ENCODE measurements at places on chromosomes 11 and 22.

DNA sequence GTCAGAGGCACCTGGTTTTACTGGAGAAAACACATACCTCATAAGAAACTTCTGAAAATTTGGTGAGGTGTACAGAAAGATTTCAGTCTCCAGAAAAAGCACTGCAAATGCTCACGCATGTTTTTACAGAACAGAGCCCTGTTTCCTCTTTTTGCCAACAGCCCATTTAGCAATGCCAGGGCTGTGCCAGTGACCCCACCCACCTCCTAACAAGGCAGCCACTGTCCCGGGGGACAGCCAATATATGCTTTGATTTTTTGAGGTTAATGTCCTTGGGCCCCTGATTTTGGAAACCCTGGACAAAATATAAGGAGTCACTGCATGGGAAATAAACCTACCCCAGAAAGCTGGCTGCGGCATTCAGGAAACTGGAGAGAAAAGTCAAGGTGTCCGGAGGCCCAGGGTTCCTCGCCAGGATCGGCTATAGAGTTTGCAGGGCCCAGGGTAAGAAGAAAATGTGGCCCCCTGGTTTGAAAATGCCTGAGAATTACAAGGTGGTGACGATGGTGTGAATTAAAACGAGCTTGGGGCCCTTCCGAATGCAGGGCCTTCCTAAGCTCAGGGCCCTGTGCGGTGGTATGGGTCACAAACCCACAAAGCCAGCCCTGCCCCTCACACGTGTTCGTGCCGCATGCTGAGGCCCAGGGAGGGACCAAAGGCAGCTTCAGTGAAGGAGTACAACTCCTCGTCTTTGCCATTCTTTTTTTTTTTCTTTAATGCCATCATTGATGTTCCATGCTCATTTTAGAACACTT is 71.1 kb upstream of the WNT7B start:
- DNase-seq = no peak

GRCh38 chr11:134607963-134608750 is 196.1 kb upstream of the B3GAT1 start:
- no peak for DNase-seq

GRCh38 chr11:70005107-70005818 is 72.9 kb upstream of the ANO1 start:
- no peak for DNase-seq

DNA sequence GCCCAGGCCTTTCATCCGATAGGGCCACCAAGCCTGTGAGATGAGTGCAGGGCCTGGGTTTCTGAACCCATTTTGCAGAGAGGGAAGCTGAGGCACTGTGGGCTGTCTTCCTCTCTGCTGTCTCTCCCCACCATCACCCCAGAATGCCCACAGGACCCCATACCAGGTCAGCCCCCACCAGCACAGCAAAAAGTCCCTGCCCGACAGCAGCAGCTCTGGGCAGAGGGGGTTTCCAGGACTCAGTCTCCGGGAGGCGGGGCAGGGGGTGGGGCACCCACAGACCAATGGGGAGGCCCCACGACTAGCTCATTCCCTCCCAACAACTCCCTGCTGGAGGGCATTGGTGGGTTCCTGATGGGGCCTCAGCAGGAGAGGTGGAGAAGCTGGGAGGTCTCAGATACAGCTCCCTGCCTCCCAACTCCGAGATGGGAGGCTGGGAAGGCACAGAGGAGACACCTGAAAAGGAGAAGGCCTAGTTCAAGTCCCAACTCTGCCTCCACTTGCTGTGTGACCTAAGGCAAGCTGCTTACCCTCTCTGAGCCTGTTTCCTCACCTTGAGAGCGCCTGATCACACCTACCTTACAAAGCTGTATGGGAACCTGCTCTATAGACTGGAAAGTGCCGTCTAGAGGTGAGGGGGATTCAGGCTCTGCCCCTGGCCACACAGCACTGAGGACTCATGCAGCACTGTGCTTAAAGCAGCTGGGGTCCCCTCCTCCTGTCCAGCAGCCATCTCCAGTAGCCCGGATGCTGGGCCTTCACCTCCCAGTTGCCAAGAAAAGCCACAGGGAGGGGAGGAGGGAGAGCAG is 3.5 kb downstream of the CBX7 start:
- DNase-seq = no peak

DNA sequence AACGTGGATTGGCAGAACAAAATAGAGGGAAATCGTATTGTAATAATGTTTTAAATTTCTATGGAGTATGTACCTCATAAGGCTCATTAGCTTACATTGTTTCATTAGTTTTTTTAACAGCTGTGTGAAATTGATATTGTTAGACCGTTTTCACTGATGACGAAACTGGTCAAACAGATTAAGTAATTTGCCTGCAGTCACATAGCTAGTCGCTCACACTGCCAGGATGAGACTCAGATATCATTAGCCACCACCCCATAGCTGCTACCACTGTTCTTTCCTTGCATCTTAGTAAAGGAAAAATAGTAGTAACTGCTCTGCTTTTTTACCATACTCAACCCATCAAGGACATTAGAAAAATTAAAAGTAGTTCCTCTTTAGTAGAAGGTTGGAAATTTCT is 64.0 kb downstream of the DKK3 start:
- no peak for DNase-seq

DNA sequence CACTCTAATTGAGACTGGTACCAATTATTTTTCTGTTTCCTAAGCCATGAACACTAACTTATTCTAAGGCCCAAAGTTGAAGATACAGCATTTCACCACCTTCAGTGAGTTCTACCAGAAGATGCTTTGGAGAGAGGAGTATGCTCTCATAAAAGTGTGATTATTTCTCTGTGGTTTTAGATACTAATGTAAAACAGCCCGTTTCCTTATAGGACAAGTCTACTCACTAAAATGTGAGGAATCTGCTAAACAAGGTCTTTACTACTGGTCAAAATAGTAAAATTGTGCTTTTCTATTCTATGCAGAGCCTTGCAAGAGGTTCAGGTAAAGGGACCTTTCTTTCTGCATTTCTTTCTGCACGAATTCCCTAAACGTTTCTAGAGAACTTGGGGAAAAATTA is 2.4 kb downstream of the LGR4 start:
- DNase-seq = no peak

- no peak for DNase-seq
These were observed 57.8 kb upstream of the PTPN5 start for GRCh38 chr11:18849406-18849805.

DNA sequence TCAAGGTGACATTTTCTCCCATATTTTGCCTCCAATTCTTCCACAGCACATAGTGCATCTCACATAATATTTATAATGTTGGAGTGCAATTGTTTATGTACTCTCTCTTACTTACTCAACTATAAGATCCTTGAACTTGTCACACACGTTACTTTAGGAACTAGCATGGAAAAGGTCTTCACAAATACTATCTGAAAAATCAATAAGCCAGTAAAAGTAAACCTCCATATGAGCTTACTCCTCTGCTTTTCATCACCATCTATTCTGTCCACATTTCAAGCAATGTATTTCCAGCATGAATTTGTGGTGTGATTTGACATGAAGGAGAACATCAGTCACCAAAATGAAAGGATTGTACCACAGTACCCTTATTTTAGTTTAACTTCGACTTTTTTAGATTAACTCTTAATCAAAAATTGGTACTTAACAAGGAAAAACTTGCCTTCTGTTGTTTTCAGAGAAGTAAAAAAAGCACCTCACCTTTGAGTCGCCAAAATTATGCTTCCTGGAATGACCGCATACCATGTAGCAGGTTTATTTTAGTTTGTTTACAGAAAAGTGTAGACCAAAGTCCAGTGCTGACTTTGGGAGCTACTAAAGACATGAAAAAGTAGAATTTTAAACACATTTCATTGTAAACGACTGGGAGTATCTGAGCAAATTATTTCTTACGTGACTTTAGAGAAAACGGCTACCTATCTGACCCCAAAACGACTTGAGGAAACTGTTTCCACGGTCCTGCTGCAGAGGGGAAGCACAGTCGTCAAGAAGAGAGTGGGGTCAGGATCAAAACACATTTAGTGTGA is at the start of gene SLC22A9:
Gene SLC22A9, plus strand, starts transcription at position 621 of the 806 bp plus-strand sequence. CDS start 272 bp downstream, outside the sequence.
- DNase-seq = no peak

- DNase-seq = no peak
These were observed 24.9 kb downstream of the CD44 start for GRCh38 chr11:35163702-35164496.

- no peak for DNase-seq
These were observed 365.5 kb downstream of the MIAT start for GRCh38 chr22:27022896-27023361.

DNA sequence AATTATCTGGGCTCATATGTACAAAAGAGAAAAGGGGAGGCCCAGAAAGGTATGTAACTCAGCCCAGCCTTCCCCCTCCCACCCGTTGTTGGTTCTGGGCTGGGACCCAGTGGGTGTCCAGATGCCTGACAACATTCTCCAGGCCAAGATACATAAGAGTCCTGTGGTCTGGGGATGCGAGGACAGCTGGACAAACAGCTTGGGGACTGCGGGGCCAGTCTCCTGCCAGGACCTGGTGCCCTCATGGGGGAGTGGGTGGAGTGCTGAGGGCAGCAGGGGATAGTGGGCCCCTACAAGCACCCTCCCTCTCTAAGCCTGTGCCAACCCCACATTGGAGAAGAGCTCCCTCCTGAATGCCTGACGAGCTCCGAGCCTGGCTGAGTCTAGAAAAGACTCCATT is 3.5 kb upstream of the SLC22A6 start:
- no peak for DNase-seq

DNA sequence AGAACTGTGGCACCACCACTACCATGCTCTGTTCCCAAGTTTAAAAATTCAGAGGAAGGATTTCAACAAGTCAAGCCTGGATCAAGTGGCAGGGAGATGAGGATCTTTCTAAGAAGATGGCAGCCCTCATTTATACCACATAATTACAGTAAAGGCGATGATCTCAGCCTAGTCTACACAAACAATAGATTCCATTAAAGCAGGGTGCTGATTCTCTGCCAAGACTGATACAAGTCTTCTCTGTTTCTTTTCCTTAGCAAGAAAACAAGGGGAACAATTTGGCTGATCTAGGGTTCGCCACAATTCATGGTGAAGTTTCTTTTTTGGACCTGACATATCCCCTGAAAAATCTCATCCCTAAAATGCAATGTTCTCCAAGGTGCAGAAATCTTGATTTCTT is 73.9 kb downstream of the PPFIBP2 start:
- DNase-seq = no peak

GRCh38 chr11:90192869-90193582 is 29.8 kb downstream of the CHORDC1 start:
- no peak for DNase-seq

GRCh38 chr22:49276567-49276966 is 551.1 kb downstream of the BRD1 start:
- DNase-seq = no peak

DNA sequence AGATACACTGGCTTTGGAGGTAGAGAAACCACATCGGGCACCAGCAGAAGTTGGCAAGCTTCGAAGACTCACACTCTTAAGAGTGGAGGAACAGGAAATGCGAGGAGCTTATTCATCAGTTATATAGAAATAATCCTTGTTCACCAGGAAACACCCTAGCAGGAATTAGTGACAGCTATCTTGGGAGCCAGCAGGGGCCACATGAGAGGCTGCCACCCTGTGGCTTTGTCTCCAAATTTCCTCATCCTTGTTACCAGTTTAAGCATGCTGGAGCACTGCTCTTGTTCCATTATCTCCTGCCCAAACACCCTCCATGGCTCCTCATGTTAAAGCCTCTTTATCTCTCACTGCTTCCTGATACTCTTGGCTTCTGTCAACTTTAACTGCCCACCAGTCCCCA is 131.0 kb downstream of the PLEKHA7 start:
- DNase-seq = no peak

DNA sequence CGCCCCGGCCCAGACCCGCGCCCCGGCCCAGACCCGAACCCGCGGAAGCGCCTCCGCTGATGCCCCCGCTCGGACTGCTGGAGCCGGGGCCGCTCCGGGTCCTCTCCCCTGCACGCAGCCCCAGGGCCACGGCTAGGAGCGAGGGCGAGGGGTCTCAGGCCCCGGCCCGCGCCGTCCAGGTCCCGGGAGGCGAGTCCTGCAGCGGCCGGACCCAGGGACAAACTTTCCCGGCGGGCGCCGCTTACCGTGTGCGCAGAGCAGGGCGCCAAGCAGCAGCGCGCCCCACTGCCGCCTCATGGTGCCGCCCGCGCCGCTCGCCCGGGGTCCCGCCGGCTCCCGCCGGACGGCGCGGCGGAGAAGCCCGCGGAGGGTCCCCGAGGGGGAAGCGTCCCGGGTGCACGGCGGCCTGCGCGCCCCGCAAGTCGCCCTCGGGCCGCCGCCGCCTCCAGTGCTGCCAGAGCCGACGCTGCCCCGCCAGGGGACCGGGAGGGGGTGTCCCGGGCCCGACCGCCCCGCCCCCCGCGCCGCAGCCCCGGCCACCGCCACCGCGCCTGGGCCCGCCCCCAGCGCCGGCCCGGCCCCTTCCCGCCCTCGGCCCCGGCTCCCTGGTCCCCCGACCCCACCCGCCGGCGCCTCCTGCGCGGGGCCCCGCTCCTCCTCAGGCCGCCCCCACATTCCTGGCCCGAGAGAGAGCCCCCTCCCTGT is at the start of gene LRP4:
Gene LRP4, minus strand, starts transcription at position 468 of the 705 bp plus-strand sequence. Its CDS starts 171 bp downstream, at position 297.
- DNase-seq = no peak

DNA sequence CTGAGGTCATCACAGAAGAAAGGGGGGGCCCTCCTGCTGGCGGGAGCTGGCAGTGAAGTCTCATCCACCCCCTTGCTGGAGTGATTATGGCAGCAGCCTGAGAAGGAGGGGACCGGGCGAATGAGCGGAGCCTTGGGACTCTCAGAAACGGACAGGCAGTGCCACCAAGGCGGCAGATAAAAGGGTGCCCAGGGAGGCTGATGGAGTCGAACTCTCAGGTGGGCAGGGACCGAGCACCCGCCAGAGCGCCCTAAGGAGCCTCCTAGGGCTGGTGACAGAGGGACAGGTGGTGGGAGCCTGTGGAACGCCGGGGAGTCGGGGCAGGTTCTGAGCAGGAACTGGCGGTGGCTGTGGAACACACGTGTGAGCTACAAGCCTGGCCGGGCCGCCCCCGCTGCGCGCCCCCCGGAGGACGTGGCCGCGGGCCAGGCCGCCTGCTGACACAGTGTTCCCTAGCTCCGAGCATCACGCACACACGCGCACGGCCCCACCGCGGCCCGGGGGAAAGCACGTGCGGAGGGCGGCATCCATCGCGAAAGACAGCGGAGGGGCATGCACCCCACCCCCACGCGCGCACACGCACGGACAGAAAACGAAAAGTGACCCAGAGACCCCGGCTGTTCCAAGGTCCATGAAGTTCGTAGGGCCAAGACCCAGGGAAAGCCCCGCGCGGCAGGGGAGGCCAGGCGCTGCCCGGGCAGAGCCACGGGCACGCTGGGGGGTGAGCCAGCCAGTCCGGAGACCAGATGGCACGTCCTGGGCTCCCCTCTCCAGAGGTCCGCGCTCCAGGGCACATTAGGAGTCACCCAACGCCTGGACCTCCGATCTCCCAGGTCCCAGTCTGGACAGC is 1.0 kb downstream of the VWCE start:
- DNase-seq = no peak

- no peak for DNase-seq
These were observed 428.5 kb downstream of the FAM181B start for GRCh38 chr11:82305123-82305522.

Measured in NCI-H1048 (cell line).